Right atrium auricular region (tissue), 2 donors: ENCODE measurements at places on chromosomes 2 and 18. TPM values are rescaled to one million over a fixed set of nuclear protein-coding genes. Genes with fewer than 3 reads are reported as not detected.

DNA sequence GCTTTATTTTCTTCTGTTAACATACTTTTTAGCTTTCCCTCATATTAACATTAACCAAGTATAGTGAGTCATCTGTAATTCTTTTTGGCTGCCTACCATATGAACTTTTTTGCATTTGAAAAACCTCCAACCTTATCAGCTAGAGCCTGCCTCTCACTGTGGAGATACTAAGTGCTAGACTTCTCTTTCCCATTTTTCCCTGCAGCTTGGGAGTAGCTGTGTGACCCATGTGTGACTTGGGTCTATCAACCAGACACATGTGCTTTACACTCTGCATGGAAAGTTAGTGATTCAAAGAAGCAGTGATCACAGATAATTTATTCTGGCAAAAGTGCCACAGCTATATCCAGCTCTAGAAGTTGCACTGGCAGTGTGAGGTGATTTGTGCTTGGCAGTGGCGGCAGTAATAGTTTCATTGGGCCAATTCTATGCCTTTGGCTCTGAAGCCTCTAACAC is 36.3 kb downstream of the PREPL start:
- no peak for DNase-seq
- no peaks in the 10 kb centered on the region for H3K27me3 ChIP-seq
- no peaks in the 10 kb centered on the region for H3K4me1 ChIP-seq
- no peak overlapping the region for H3K4me3 ChIP-seq
- peaks cover 59% of the 10 kb centered on the region for H3K36me3 ChIP-seq

DNA sequence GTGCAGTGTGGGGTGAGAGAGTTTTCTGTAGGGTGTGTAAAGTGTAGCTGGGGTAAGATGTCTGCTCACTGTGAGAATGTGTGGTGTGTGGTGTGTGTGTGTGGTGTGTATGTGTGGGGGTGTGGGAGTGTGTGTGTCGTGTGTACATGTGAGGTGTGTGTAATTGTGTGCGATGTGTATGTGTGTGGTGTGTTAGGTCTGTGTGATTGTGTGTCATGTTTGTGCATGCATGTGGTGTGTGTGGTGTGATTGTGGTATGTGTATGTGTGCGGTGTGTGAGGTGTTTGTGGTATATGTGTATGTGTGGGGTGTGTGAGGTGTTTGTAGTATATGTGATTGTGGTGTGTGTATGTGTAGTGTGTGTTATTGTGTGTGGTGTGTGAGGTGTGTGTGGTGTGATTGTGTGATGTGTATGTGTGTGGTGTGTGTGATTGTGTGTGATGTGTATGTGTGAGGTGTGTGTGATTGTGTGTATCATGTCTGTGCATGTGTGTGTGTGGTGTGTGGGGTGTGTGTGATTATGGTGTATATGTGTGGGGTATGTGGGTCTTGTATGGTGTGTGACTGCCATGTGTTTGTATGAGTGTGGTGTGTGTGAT is 241.7 kb upstream of the HDAC4 start:
- no peak overlapping the region for H3K27ac ChIP-seq
- DNase-seq = no peak
- no peaks in the 10 kb centered on the region for H3K36me3 ChIP-seq

Gene CABLES1
- 5.4 TPM for total RNA-seq

Gene SCN9A
- total RNA-seq = 1.1 TPM

DNA sequence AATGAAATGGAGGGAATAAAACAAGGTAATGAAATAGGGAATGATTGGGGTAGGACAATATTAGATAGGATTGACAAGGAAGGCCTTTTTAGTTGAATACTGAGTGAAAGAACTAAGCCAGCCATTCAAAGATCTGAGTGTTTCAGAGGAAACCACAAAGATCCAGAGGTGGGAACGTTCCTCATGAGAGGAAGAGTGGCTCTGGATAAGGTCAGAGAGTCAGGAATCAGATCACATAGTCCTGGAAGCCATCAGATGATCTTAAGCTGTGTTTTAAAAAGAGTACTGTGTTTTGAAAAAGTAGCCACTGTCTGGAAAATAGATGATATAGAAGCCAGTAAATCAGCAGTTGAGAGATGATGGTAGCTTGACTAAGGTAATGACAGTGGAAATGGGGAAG is 11.8 kb downstream of the TTLL4 start:
- H3K4me3 ChIP-seq = no peak overlapping the region
- no peaks in the 10 kb centered on the region for H3K27me3 ChIP-seq
- DNase-seq = no peak
- H3K36me3 ChIP-seq = no peaks in the 10 kb centered on the region
- peaks cover 6% of the 10 kb centered on the region for H3K4me1 ChIP-seq

- no peak overlapping the region for H3K27ac ChIP-seq
- peaks cover 20% of the 10 kb centered on the region for H3K4me1 ChIP-seq
- H3K36me3 ChIP-seq = no peaks in the 10 kb centered on the region
- peaks cover 9% of the 10 kb centered on the region for H3K27me3 ChIP-seq
These were observed 627 bp upstream of the CRACDL start for GRCh38 chr2:98936353-98937351.

DNA sequence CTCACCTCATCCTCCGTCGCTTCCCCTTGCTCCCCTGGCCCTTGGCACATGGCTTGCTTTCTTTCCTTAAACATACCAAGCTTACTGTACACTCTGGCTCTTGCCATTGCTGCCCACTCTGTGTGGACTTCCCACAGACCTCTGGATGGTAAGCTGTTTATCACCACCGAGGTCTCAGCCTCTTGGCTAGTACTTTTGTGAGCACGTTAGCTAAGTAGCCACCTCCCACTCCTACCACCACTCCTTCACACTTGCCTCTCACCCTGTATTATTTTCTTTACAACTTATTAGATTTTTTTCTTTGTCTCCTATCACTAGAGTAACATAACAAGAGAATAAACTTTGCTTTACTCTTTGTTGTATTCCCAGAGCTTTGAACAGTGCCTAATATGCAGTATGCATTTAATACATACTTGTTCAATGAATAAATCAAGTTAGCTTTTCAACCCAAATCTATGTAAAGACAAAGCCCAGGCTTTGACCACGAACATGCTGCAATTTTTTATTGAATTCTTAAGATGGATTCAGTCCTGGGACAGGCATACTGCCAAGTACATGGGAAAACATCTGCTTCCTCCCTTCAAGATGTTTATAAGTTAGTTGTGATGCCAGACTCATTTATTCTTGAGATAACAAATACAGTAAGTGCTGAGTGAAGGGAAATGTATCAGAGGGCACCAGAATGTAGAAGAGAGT is 25.0 kb upstream of the MSGN1 start:
- H3K36me3 ChIP-seq = no peaks in the 10 kb centered on the region
- DNase-seq = no peak
- H3K4me1 ChIP-seq = no peaks in the 10 kb centered on the region
- no peak overlapping the region for H3K4me3 ChIP-seq

DNA sequence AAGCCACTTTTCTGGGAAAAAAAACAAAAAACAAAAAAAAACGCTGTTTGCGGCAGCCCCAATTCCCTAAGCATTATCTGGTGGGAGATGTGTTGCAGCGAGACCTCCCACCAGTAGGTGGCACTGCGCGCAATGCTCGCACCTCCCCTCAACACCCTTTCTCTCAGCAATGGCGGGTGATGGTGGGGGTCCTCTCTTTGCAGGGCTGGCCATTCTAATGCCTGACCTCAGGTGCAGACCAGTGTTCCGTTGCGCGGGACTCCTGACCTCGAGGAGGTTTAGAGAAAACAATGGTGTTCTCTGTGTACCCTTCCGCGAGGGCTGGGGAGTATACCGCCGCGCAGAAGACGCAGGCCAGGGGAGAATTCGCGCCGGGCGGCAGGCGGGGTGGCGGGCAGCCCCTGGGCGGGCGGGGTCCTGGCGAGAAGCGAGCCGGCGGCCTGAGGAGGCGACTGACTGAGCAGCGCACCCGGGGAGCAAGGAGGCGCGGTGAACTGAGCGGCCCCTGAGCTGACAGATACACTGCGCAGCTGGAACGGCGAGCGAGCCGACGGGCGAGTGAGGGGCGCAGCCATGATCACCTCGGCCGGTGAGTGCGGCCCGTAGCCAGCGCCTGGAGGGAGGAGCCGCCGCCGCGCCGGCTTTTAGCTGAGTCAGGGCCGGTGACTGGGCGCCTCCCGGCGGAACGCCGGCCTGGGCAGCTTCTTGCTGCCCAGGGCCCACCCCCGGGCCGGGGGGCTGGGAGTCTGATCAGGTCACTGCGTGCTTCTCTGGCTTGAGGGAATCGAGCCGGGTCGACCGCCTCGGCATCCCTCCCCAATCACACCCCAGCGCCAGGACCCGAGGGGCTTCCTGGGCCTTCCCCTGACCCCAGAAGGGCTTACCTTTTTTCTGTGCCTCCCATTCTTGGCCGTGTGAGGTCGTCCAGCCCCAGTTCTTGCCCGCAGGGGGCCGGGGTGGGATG is at the start of gene PSMD1:
TSS of gene PSMD1 (plus strand) at position 415 of the 964 bp plus-strand sequence. CDS start at position 574, 159 bp downstream.
- H3K27ac ChIP-seq = peak within 1 kb of the TSS; percentile 93
- H3K4me3 ChIP-seq = peak within 1 kb of the TSS; percentile 91
- peaks cover 31% of the 10 kb centered on the region for H3K4me1 ChIP-seq
- H3K36me3 ChIP-seq = no peaks in the 10 kb centered on the region
- H3K27me3 ChIP-seq = no peaks in the 10 kb centered on the region
- DNase-seq = peak; percentile 93

DNA sequence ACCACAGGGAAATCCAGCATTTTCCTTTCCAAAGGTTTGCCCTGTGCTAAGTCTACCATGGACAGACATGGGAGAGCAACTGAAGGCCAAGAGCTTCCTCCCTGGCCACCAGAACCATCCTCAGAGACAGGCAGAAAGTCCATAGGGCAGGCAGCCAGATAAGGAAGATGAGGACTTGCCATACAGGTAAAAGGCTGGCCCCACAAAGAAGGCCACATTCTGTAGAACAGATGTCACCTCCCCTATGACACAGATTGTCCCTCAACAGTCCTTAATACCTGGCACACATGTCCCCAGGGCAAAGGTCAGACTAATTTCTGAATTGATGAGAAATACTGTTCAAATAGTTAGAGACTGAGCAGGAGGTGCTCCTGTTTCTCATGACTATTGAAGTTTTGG is 52.0 kb downstream of the FECH start:
- H3K27ac ChIP-seq = no peak overlapping the region
- no peaks in the 10 kb centered on the region for H3K36me3 ChIP-seq
- DNase-seq = no peak
- no peak overlapping the region for H3K4me3 ChIP-seq
- H3K4me1 ChIP-seq = no peaks in the 10 kb centered on the region
- no peaks in the 10 kb centered on the region for H3K27me3 ChIP-seq

DNA sequence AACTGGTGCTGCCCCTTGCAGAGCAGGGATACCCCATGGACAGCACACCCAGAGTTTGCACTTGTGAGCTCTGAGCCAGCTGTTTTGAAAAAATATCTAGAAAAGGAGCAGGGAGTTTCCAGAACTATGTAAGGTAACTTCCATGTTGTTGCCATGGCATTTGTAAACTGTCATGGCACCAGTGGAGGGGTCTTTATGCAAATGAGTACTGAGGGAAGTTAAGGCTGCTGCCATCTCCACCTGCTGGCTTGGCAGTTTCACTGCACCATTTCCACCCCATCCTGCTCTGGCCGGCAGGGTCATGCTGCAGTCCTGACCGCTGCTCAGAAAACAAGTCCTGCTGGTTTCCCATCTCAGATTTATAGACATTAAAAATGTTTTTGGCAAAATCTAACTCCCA is 52.3 kb upstream of the SNTG2 start:
- no peak overlapping the region for H3K4me3 ChIP-seq
- peak; percentile 38 for DNase-seq
- H3K27ac ChIP-seq = no peak overlapping the region
- H3K36me3 ChIP-seq = no peaks in the 10 kb centered on the region
- no peaks in the 10 kb centered on the region for H3K4me1 ChIP-seq

Gene POMC
- 9.0 TPM for total RNA-seq

GRCh38 chr2:177235855-177236437 is 23.4 kb downstream of the HNRNPA3 start:
- no peak for DNase-seq
- peak overlapping the region; percentile 54 for H3K27ac ChIP-seq
- no peak overlapping the region for H3K4me3 ChIP-seq
- peaks cover 42% of the 10 kb centered on the region for H3K36me3 ChIP-seq
- no peaks in the 10 kb centered on the region for H3K27me3 ChIP-seq
